AG08396 (cell line): ENCODE measurements at places on chromosomes 2 and 18.
A peak's percentile ranks its signal among the peaks of the same experiment; 100 is the strongest.

DNA sequence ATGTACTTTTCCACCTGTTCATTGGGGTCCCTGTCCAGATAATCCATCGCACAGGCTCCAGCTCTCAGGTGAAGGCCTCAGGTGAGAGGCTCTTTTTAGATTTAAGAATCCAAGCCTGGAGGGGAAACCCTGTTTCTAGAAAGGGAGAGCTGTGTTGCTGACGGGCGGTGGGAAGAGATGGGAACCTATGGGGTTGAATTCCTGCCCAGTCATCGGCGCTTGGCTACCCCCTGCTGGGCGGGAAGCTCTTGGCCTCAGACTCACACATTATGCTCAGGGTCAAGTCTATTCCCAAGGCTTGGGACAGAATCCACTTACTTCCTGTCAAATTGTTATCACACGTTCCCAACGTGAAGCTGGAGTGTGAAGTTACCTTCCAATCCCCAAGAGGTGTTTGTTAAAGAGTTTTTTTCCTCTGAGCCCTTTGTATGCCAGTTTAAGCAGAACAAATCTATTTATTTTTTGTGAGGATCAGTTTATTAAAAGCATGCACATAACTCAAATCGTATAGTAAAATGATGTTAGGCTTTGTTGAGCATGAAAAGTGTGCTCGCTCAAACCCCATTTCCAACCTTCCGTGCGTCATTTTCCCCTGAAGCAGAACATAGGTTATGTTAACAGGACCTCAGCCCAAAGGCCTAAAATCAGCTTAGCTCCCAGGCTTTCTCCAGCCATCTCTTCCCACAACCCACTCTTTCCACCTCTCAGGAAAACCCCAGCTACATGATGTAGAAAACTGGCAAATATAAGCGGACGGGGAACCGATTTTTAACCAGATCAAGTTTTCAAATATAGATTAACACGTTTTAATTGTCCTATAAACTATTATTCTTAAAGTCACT lies 181.7 kb upstream of the ETAA1 start:
- peak; percentile 49 for DNase-seq

GRCh38 chr18:2096551-2096950 lies 474.8 kb downstream of the METTL4 start:
- DNase-seq: no peak

DNA sequence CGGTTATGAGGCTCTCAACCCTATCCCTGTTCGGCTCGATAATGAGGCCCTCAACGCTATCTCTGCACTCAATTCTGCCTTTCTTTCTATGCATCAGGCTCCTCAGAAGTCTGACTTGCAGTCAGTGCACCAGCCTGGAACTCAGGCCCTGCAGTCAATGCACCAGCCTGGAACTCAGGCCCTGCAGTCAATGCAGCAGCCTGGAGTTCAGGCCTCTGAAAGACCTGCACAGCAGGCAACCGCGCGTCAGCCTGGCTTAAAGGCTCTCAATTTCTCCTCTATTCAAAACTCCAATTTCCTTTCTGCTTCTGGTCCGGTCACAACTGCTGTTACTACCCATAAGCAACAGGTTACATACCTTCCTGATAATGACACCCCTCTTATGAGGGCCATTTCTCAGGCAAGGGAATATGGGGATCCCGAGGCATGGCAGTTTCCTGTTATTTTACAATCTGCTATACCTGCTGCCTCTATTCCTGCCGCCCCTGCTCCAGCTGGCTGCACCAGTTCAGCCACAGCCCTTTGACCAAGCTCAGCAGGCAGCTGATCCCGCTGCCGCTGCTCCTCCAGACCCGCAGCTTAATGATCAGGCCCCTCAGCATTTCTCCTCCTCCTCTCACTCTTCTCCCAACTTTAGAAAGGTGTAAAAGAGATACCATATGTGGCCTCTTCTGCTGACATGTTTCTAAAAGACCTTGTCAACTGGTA lies 933.6 kb upstream of the FANCL start:
- no peak for DNase-seq

DNA sequence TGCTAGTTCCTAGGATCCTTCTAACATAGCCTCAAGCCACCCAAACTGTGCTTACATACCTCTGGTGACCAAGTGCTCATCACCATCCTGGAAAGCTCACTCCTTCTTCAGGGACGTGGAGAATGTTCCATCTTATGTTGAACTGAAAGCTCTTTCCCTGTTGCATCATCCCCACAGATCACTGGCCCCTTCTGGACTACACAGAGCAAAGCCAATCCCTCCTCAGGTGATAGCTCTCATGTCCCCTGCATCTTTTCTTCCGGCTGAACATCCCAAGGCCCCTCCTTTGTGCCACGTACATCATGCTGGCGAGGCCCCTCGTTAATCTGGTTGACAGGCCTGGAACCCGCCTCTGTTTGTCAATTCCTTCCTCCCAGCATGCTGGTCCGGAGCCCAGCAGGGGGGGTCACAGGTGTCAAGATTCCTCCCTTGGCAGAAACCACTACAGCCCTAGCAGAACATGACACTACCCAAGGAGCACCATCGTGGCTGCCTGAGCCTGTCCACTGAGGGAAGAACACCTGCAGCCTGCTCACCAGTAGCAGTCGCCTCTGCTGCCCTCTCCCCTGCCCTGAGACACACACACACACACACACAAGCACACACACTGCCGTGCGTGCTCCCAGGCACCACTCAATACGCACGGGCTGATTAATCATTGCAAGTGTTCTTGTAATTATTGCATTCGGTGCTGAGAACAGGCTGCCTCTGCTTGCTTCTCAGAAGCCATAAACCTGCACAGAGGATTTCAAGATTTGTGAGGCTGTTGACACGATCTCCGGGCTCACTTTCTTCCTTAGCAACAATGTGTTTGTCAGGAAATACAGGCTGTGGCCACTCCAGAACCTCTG lies 6.3 kb upstream of the KCNK3 start:
- DNase-seq: no peak

DNA sequence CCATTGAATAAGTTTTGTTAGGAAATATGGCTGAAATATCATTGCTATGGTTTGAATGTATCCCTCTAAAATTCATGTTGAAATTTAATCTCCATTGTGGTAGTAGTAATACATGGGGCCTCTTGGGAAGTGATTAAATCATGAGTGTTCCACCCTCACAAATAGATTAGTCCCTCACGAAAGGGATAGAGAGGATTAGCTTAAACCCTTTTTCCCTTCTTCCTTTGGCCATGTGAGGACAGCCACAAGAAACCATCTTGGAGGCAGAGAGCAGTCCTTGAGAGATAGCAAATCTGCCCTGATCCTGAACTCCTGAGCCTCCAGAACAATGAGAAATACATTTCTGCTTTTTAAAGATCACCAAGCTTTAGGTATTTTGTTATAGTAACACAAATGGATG lies 274.2 kb downstream of the CDH19 start:
- DNase-seq: no peak

DNA sequence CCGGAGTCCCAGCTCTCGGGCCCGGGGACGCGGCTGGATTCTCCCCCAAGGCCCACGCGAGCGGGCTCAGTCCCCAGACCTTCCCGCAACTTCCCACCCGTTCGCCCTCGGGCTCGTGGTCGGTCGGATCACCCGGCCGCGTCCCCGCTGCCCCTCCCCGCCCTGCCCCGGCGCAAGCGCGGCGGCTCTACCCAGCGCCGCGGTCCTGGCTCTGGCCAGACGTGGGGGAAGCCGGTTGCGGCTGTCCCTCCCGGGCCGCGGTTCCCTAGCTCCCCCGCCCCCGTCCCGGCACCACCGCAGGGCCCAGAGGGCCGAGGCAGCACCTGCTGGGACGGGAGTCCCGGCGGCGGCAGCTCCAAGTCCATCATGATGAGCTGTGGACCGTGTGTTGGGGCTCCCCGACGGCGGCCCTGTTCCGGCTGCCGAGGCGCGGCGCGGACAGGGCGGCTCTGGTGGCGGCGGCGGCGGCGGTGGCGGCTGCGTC lies 276 bp downstream of the NFE2L2 start:
- peak; percentile 58 for DNase-seq

- no peak for DNase-seq
These were observed 31.1 kb downstream of the GREB1 start for GRCh38 chr2:11564816-11565567.

DNA sequence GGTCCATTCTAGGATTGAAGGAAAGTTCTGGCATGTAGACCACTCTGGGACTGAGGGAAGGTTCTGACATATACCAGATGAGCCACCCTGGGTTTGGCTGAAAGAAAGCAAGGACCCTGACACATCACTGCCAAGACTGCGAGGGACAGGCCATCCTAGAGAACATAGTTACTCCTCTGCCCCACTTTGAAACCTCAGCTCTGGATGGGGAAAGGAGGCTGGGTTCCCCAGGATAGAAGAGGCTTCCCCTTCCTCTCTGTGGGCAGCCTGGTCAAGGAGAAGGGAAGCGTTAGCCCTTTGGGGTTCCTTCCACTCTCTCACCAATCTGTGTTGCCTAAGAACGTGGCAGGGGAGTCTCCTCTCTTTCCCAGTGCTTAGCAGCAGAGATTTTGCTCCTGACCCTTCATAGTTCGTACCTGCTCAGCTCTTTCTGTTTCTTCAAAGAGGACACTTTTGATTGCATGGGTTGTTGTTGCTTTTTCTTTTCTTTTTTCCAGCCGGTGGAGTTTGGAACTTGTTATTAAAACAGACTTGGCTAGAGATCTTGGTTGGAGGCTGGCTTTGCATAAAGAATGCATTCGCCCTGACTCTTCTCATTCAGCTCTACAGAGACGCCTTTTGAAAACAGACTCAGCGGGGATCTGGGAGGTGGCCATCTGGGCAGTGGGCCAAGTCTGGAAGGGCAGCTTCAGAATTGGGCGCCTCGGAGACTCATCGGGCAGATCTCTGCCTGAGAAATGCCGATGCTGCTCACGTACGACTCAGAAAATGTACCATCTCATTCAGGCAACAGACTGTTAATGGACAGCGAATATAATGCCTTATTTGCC lies 166.1 kb downstream of the CLIP4 start:
- DNase-seq: peak; percentile 32

GRCh38 chr2:217835931-217836891 lies 166.6 kb downstream of the TNS1 start:
- peak; percentile 70 for DNase-seq

DNA sequence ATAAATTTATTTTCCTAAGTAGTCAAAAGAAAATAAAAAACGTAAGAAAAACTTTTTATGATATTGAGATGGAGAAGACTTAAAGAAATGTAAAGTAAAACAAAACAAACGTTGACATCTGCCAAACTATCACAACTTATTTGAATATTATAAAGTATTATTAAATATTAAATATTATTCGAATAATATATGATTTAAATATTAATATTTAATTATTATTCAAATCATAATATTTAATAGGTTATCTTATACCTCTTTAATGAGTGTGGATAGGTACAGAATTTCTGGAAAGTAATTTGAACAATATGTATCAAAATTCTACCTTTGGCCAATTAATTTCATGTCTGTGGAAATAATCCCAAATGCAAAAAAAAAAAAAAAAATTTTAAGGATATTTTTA lies 278.7 kb downstream of the RAD51AP2 start:
- no peak for DNase-seq

DNA sequence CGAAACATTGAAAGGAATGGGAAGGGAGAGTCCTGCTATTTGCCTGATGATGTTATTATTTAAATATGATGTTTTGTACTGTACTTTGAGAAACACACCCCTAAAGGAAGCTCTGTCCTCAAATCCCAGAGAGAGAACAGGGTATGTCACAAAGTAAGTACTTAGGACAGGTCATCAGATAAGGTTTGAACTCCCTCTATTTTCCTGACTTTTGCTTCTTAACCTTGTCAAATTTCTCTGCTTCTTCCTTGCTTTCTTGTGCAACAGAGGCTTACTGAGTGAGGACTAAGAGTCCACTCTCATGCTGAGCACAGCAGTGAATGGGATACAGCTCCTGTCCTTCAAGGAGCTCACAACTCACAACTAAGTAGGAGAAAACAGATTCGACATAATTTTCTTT lies 3.7 kb downstream of the DGUOK start:
- no peak for DNase-seq

GRCh38 chr2:133774654-133775015 lies 206.4 kb upstream of the NCKAP5 start:
- DNase-seq: no peak

- DNase-seq: no peak
These were observed 93.1 kb downstream of the MBP start for GRCh38 chr18:77039196-77040130.

GRCh38 chr2:168545439-168546082 lies 89.5 kb downstream of the CERS6 start:
- peak; percentile 55 for DNase-seq

DNA sequence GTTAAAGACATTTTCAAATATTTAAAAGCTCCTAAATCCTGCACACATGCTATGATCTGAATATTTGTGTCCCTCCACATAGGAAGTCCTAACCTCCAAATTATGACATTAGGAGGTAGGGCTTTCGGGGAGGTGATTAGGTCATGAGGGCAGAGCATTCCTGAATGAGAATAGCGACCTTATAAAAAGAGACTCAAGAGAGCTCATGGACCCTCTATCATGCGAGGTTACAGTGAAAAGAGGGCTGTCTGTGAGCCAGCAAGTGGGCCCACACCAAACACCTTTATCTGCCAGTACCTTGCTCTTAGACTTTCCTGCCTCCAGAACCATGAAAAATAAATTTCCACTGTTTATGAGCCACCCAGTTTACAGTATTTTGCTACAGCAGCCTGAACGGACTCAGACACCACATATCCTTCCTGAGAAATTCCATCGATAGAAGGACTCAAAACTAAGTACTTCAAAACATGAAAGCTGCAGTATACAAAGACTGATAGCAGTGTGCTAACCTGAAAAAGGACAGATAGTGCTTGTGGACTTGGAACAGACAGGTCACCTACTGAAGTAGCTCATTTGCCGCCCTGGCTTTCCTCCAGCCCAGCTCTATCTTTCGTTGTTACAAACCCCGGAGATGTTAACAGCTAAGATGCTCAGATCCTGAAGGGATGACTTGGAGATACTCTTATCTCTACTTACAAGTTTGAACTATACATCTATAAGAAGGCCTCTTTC lies 13.8 kb downstream of the FAM210A start:
- DNase-seq: no peak

GRCh38 chr2:234823877-234824376 lies 127.9 kb upstream of the SH3BP4 start:
- DNase-seq: peak; percentile 91

DNA sequence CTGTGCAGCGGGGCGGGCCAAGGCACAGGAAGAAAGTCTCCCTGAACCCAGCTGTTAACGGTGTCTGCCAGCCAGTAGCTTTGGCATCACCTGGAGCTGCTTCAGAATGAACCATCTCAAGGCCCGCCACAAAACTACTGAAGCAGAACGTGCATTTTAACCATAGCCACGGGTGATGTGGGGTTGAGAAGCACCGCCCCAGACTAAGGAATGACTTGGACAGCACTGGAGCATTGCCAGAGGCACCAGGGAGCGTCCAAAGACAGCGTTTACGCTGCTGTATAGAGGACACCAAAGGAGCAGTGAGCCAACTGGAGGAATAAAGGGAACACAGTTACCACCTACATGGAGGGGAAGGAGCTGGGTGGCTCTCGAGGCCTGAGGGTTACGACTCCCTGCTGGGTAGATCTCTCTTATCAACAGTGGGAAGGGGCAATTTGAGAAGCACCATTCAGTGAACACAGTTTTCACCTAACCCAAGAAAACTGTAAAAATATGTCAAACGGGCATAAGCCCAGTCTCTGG lies 28.4 kb upstream of the LONRF2 start:
- no peak for DNase-seq
